ENCODE measurements at places on chromosomes 6 and 20.
A peak's percentile ranks its signal among the peaks of the same experiment; 100 is the strongest.

GRCh38 chr20:47187450-47188195 is 168.9 kb downstream of the ZMYND8 start:
- no peak for DNase-seq

DNA sequence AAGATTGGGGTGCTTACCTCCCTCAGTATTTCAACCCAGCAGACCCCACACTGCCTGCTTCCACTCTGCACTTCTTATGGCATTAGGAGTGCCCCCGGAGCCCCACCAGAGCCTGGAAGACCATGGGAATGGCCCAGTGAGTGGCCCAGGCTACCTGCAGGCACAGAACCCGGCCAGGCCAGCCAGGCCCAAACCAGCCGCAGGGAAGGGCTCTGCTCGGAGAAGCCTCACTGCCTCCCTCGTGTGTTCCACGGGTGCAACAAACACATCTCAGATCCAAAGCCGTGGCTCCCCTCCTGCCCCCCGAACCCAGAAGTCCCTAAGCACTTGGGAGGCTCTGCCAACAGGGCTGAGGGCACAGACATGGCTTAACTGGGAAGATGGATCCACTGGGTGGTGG is 283.9 kb downstream of the CDH4 start:
- DNase-seq, result no peak

- no peak for DNase-seq
These were observed 200.8 kb upstream of the PDE10A start for GRCh38 chr6:165863801-165864200.

- DNase-seq, result no peak
These were observed 12.2 kb downstream of the SAYSD1 start for GRCh38 chr6:39102821-39103136.

DNA sequence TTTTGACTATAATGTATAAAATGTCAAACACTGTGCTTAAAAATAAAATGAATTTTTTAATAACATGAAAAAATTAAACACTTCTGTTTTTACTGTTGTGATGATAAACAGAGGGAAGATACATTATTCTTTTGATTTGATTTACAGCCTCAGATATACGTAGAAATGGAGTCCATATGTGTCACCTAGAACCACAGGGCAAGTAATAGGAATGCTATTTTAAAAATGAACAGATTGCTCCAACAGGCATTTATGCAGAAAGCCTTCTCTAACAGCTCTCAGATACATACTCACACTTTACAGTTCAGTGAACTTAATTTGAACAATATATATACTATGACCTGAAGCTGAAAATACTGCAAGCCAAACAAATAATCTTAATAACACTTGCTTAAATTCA is 1551.0 kb downstream of the GRIK2 start:
- DNase-seq, result no peak

DNA sequence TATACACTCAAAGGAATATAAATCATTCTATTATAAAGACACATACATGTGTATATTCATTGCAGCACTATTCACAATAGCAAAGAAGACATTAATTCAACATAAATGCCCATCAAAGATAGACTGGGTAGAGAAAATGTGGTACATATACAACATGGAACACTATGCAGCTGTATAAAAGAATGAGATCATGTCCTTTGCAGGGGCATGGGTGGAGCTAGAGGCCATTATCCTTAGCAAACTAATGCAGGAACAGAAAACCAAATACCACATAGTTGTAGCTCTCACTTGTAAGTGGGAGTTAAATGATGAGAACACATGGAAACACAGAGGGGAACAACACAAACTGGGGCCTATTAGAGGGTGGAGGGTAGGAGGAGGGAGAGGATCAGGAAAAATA is 121.0 kb upstream of the LOC128125822 start:
- no peak for DNase-seq

- DNase-seq, result no peak
These were observed 853.3 kb upstream of the MAN1A1 start for GRCh38 chr6:120202878-120203277.

GRCh38 chr20:46991168-46991567 is 96.5 kb downstream of the EYA2 start:
- no peak for DNase-seq

GRCh38 chr6:27894839-27895762 is 17.1 kb downstream of the OR2B2 start:
- DNase-seq, result peak; percentile 47

GRCh38 chr6:136158387-136158821 is 91.7 kb downstream of the MTFR2 start:
- DNase-seq, result no peak

- peak; percentile 32 for DNase-seq
These were observed 95.1 kb upstream of the OLIG3 start for GRCh38 chr6:137589067-137589848.

DNA sequence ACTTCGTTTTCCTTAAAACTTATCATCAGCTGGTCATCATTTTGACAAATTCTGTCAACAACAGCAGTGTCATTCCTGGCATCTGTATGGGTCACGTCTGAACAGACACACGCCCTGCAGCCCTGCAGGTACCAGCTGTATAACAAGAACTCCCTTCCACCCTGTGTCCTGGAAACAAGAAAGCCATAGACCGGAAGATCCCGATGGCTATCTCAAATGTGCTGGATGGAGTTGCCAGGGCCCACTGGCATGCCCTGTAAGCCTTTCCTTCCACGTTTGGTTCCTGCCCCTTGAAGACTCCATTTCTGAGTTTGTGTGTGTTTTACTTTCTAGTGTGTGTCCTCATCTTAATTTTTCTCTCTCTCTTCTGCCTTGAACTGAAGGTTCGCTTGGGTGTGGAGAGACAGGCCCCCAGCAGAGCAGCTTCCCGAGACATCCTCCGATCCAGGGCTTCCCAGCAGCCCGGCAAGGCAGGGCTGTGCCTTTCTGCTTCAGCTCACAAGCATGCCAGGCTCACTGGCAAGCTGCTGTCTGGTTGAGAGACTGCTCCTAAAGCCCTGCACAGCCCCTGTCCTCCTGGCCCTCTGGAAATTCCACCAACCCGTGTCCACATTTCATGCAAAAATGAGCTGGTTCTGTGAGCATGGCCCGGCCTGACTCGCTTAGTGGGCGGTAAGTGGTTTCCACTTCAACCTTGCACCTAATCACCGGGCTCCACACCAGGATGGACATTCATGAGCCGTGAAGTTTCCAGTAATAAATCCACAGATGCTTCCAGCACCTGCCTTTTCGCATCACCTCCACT is 8.7 kb downstream of the GFRA4 start:
- DNase-seq, result no peak

GRCh38 chr20:45094864-45095574 is 5.9 kb downstream of the KCNS1 start:
- DNase-seq, result no peak

DNA sequence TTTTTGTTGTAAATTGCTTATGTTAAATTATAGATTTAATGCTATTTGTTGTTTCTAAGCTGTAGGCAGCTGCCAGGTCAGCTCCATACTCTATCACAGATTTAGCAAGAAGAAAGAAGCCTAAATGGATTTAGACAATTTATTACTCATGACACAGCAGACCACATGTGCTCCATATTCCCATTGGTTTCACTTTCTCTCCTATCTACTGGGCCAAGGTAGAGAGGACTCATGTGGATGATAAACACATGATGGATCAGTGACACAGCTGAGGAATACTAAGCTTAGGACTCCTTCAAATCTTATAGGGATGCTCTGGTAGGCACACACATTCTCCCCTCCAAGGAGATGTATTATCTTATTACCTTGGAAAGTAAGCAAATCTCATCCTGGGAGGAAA is 553.0 kb upstream of the ADGRB3 start:
- no peak for DNase-seq

DNA sequence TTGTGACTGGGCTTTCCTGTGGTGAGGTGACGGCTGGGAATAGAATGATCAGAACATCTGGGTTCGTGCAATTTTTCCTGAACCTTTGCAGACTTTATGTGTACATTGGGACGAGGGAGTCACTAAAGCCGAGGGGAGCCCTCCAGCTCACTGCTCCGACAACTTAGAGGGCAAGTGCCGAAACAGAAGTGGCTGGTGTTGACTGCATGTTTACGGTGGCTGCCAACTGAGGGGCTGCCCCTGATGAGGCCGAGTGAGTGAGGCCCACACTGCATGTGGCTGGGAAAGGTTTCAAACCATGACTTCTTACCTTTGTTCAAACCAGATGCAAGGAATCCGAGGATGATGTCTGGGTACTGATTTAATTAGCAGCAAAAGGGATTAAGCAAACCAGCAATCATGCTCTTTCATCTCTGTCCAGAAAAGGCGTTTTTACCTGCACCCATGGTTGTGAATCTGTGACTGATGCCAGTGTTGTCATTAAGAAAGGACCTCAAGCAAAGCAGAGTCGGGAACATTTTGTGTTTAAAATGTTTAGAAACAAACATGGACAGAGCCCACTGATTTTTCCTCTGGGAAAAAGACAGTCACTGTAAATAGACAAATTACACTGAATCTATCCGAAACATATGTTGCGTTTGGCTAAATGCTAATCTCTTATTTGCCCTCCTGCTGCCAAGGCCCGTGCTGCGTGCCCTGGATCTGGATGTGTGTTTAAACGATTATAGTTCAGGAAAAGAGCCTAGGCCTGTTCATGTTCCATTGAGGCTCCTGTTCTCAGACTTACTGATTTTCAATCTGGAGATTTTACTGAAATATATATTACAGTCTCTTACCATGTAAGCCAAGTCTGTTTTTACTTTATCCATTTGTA is 105.1 kb downstream of the UST start:
- no peak for DNase-seq

DNA sequence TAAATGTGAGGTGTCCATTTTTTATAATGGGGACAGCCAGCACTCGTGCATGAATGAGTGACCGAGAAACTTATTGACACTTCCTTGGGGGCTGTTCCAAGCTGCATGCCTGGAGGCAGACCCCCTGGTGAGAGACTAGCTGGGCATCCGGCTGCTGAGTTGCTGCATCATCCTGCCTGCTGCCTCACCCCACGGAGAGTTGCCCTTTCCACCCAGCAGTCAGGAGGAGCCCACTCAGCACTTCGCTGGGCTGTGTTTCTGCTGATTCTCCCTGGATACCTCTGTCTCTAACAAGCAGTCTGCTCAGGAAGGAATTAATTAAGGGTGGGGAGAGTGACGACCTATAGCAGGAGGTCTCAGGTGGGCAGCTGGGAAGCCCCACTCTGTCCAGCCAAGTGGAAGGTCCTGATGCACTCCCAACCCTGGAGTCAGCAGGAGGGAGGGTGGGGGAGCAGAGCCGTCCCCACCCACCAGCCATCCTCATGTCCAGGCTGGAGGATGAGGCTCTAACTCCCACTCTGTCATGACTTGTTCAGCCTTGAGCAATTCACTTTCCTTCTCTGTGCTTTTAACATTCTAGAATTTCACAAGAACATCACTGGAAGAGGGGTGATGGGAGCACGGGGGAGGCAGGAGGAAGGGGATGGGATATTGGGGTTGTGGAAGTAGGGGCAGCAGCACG is 177.3 kb downstream of the LRFN2 start:
- DNase-seq, result no peak

DNA sequence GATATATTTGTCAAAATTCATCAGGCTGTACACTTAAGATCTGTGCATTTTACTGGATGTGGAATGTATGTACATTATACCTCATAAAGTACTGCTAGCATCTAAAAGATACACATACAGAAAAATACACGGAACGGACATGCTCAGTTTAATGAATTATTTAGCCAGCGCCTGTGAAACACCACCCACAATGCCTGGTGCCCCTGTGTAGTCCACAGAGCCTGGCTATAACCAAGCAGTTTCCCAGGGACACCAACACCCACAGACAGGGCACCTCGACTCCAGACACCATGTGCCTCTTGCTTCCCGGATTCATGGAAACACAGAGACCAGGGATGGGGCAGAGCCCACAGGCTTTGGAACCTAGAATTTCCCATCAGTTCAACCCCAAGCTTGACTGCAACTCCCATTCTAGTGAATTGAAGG is 17.4 kb upstream of the ARMC12 start:
- no peak for DNase-seq

GRCh38 chr6:25327432-25327831 is 48.3 kb downstream of the CARMIL1 start:
- DNase-seq, result no peak

- no peak for DNase-seq
These were observed 275.0 kb upstream of the PREP start for GRCh38 chr6:105677671-105678475.

GRCh38 chr6:10395171-10395703 is 19.6 kb downstream of the TFAP2A start:
- no peak for DNase-seq

- DNase-seq, result no peak
These were observed 470.4 kb downstream of the CDH26 start for GRCh38 chr20:60428651-60429050.

DNA sequence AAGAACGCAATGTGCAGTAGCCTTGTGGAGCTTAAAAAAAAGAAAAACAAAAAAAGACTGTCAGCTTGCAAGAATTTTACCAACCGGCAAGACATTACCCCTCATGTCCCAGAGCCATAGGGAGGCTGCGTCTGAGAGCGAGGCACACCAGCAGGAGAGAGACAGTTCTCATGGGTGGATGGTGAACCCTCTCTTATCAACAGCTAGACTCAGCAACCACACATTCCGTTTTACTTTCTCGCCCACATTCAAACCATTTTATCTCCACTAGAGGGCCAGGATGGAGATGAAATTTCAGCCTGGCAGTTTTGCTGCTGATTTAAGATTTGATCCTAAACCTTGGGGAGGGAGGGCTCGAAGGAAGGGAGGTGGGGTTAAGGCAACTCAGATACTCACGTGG is 247.0 kb downstream of the ATXN1 start:
- DNase-seq, result peak; percentile 23

DNA sequence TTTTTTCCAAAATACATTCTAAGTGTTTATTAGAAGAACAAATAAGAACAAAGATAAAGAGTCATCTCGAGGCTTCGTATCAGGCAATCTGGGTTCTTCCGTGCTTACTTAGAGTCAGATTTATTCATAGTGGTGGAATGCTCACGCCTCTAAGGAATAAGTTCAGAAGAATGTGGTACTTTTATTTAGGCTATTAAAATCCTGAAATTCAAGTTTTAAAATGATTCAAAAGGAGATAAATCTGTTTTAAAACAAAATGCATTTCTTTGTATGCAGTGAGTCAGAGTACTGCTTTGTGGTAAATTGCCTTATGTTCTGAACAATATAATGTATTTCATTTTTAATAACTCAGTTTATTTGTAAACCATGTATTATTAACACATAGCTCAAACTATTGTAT is 89.1 kb downstream of the FUT9 start:
- no peak for DNase-seq

DNA sequence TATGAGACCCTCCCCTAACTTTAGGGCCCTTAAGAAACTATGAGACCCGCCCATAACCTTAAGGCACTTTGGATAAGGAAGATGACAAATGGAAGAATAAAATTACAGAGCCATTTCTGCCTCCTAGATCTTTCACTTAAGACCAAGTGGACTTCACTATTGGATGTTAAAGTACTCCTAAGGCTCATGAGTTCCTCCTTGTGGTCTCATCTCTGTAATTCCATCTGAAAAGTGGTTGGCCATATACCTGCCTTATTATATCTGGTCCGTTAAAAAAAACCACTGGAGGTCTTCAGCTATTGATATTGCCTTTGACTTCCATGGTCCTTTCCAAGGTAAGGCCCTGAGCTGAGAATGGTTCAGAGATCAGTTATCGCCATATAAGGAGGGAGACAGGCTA is 310.3 kb downstream of the EYA4 start:
- no peak for DNase-seq
